ENCODE measurements at places on chromosomes 2 and 18.

GRCh38 chr2:230873661-230874401, 9.1 kb downstream of the ITM2C start:
- DNase-seq = no peak

DNA sequence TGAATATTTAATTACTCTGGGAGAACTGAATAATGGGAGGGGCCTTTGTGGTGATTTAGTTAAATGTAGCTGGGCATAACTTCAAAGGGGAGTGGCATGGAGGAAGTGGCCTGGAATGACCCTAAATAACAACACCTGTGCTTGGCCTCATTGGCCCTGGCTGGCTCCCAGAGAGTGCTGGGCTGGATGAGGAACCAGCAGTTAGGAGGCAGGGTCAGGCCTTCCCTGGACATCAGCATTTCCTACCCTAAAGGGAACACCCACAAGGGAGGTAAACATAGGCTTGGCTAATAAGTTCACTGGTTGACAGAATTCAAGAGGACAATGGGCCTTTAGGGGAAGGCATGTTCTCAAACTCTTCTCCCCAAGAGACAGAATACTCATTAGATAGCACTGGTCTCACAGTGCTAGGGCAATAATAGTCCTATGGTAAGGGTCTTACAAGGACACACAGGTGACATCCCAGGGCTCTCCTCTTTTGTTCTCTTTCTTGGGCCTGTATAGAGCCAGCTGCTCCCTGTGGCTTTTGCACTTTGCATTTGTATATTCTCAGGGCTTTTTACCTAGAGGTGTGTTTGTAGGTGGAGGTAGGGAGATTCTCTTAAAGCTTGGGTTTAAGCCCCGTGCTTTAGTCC, 106.8 kb downstream of the ZNF519 start:
- no peak for DNase-seq

GRCh38 chr2:11344956-11345677, 681 bp upstream of the ROCK2 start:
- DNase-seq = no peak

- no peak for DNase-seq
Observed at GRCh38 chr2:8839189-8839965, 2.0 kb upstream of the KIDINS220 start.

DNA sequence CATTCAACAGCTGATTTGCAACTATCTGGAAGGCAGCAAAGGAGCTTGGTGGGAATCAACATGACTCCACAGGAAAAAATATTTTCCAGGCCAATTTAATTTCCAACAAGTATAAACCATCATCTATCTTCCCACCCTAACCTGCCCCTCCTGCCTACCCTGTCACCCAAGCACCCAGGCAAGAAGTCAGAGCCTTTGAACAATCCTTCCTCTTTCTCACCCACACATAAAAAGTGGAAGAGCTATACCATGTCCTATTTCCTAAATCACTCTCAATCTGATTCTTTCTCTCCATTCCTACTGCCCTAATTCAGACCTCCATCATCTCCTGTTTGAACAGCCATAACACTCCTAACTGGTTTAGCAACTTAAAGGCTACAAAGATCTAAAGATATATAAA, 12.7 kb downstream of the SPIRE1 start:
- no peak for DNase-seq

DNA sequence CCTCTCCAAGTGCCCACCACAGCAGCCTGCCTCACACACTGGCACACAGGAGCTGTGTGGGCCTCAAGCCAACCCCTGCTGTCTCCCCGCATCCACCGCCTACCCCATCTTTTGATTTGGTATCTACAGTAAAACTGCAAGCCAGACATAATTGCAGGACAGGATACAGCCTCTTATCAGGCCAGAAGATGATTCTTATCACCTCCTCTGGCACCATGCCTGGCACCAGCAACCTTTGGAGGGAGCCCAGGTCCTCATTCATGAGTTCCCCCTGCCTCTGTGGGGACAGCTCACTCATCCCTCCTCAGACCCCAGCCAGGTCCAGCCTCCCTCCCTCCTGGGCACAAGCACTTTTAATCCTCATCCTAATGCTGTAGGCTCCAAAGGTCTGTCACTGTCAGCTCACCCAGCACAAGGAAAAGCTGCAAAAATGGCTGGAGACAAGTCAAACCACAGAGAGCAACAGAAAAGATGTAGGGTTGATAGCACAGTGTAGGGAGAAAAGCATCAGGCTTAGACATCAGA, 9.7 kb downstream of the RAB11FIP5 start:
- no peak for DNase-seq

GRCh38 chr2:109435066-109435690, 178.6 kb downstream of the SEPTIN10 start:
- DNase-seq = no peak

- no peak for DNase-seq
Observed at GRCh38 chr2:202043475-202043874, 9.8 kb downstream of the FZD7 start.

DNA sequence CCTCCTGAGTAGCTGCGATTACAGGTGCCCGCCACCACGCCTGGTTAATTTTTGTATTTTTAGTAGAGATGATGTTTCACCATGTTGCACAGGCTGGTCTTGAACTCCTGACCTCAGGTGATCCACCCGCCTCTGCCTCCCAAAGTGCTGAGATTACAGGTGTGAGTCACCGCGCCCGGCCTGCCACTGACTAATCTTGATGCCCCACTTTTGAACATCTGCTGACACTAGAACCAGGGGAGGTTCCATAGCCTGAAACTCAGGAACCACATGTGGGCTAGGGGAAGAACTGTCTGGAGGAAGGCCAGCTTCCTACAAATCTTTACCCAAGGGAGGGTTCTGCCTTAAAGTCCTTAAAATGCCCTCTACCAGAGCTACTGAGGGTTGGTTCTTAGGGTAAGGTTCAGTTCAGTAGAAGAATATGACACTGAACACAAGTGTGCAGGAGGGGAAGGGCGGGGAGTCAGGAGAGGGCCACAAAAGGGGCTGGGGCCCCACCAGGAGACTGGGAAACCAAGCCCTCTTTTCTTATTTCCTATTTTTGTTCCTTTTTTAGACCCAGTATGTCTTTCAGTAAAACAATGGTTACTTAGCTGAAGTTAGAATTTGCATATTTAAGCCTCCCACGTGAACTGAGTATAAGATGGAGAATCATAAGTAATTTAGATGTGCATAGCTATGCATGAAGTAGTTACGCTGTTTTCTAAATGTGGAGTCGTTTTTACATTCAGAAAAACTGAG, 6.3 kb upstream of the RAB31 start:
- DNase-seq = no peak

- DNase-seq = no peak
Observed at GRCh38 chr18:70377857-70378701, 89.2 kb downstream of the SOCS6 start.

- DNase-seq = no peak
Observed at GRCh38 chr2:27724191-27724590, 47.3 kb upstream of the MRPL33 start.

- no peak for DNase-seq
Observed at GRCh38 chr2:156385242-156385641, 50.9 kb upstream of the GPD2 start.

DNA sequence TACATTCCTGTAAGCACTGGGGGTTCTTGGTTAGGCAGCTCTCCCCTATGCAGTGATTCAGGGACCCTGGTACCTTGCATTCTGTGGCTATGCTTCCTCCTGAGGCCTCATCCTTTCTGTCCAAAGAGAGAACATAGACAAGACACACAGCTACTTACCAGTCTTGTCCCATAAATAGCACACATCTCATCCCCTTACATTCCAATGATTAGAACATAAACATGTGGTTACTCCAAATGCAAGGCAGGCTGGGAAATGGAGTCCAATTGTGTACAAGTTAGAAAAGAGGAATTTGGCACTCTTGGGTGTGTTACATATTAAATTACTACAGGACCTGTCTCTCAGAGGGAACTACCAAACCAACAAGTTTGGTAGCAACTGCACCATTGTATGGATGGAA, 171.3 kb downstream of the ARHGAP15 start:
- no peak for DNase-seq

DNA sequence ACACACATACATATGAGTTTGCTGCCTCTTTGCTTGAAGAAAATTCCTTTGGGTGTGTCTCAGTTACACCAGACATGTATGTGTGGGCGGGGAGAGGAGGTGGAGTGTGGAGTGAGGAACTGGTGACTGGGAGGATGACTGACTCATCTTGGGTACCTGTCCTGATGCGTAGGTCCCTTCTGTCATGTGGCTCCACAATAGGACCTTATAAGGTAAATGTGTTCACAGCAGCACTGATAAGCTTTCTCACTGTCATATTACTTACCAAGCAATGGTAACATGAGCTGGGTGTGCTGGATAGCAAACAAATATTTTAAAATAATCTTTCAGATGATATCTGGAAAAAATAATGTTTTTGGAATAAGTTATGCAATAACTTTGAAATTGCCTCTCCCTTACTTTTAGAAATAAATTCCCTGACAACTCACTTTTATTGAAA, 45.1 kb downstream of the SLC9A2 start:
- no peak for DNase-seq

DNA sequence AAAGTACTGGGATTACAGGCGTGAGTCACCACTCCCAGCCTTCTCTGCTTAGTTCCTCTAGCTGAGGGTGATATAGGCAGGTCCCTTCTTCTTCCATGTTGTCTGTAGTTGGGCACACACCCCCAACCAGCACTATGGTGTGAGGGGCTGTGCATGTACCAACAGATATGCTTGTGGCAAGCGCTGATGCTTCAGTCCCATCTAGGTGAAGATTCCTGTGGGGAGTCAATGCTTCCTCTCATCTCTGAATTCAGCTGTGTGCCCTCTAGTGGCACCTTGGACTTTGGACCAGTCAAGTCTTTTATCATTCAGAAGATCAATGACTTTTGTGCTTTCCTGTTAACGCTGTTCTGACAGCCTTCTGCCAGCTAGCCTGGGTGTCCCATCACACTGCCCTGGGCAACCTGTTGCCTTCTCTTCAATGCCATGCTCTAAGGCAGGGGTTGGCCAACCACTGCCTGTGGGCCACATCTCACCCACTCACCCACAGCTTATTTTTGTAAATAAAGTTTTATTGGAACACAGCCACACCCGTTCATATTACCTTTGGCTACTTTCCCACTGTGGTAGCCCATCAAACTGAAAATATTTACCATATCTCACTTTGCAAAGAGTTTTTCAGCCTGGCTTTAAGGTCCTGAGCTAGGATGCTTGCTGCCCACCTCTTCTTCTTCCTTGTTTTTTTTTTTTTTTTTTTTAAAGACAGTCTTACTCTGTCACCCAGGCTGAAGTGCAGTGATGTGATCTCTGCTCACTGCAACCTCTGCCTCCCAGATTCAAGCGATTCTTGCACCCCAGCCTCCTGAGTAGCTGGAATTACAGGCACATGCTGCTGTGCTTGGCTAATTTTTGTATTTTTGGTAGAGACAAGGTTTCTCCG, 51.0 kb downstream of the NPAS2 start:
- no peak for DNase-seq

GRCh38 chr2:142314164-142314563, 183.3 kb upstream of the LRP1B start:
- DNase-seq = no peak

GRCh38 chr2:61238219-61239012, 76.4 kb downstream of the C2orf74 start:
- DNase-seq = no peak

DNA sequence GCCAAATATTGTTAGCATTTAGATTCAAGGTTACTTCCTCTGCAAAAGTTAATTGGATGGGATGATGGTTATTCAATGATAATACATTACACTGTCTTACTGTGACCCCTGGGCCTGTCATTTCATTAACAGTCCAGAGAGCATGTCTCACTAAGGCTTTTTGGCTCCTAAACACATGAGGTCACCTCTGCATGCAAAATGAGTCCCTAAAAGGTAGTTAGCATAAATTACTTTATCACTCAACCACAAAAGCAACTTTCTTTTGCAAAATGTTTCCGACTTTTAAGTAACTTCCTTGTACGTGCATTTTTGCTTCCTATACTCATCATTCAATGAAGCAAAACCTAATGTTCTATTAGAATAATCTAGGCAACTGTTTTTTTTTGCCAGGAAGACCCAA, 16.8 kb upstream of the AGFG1 start:
- DNase-seq = no peak

DNA sequence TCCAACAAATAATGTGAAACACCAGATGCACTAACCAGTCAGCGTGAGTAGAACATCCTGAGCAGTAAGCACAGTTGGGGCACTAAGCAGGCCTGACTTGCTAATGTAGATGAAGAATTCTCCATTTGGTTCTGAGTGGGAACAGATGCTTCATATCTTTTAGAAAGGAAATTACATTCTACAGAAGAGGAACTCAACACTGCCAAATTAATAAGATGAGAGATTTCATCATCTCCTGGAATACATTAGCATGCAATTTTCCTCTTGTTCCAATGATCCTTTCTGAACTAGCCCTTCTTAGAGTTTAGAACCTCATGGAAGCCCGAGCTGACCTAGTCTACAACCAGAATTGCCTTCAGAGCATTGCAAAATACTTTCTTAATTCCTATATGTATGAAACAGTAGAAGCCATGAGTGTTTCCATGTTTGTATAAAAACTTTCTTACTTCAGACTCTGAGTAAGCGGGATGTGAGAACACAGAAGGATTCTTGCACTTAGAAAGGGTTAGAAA, 34.8 kb downstream of the COL5A2 start:
- no peak for DNase-seq

DNA sequence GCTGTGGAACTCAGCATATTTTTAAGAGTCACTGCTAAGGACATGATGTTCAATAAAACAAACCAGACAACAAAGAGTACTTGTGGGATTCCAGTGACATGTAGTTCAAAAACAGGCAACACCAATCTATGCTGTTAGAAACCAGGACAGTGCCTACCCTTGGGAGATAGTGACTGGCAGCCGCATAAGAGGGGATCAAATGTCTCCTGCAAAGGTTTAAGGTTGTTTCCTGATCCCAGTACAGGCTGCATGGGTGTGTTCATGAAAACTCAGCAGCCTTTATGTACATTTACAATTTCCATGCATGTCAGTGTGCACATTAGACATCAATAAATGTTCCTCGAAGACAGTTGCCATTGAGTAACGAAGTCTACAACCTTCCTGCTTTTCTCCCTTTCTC, 183.8 kb downstream of the PID1 start:
- DNase-seq = no peak

GRCh38 chr2:148048475-148049221, 27.8 kb downstream of the MBD5 start:
- no peak for DNase-seq

DNA sequence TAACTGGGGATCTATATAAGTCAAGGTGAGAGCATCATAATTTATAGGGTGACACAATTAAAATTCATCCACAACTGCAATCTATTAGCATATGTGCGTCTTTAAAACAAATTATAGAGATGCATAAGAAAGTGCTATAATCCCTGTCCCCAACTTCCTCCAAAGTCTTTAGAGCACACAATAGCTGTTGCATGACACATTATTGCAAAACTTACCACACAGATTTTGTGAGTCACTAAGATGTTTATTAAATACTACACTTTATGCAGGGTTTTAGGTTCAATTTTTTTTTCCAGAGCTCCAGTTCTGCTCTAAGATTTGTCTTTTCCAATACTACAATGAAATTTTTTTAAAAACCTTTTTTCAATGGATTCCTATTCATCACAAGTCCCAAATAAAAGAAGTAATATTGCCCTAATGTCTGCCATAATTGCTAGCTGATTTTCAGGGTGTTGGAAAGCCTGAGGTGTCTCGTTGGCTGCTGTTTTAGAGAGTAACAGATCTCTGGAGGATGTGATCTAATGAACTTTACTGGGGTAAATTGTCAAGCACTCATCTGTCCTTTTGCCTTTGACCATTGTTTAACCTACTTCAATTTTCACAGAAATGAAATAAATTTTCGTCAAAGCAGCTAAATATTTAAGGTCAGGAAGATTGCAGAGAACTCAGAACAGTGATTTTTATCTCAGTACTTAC, 250.5 kb upstream of the NETO1 start:
- DNase-seq = no peak

- DNase-seq = no peak
Observed at GRCh38 chr2:59025157-59025757, 784.1 kb upstream of the FANCL start.
